Stimulated activated CD4-positive, alpha-beta T cell treated with anti-CD3 and anti-CD28 coated beads, Interleukin-15, amount 100 ng/mL, for 1 hour (primary cell): ENCODE measurements at places on chromosomes 11 and 22.

DNA sequence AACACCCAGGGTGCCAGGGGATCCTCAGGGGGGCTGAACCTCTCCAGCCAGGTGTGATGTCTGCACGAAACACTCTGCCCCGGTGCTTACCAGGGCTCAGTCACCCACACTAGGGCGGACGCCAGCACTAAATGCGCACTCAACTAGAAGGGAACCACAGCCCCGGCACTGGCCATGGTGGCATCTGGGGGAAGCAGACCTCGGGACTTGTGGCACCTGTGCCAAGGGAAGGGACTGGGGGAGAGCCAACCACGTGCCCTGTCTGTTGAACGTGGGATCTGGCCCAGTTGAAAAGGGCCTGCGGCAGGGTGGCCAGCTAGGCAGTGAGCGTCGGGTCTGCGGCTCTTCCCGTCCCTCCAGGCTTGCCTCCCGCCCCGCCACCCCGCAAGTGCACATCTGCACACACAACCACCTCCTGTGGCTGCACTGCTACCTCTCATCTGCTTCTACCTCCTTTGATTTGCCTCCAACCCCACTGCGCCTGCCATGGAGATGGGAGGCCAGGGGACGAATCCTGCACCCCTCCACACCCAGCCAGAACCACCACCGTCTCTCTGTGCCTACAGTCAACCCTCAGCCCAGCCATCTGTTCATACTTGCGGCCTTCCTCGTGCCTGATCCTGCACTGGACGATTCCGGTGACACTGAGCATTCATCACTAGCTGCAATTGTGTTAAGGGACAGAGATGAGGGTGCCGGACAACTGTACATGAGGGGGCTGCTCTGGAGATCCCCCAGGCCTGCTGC lies 15.0 kb upstream of the MOB2 start:
- DNase-seq: no peak

GRCh38 chr22:17738386-17739128 lies 35.7 kb downstream of the BID start:
- DNase-seq: no peak

DNA sequence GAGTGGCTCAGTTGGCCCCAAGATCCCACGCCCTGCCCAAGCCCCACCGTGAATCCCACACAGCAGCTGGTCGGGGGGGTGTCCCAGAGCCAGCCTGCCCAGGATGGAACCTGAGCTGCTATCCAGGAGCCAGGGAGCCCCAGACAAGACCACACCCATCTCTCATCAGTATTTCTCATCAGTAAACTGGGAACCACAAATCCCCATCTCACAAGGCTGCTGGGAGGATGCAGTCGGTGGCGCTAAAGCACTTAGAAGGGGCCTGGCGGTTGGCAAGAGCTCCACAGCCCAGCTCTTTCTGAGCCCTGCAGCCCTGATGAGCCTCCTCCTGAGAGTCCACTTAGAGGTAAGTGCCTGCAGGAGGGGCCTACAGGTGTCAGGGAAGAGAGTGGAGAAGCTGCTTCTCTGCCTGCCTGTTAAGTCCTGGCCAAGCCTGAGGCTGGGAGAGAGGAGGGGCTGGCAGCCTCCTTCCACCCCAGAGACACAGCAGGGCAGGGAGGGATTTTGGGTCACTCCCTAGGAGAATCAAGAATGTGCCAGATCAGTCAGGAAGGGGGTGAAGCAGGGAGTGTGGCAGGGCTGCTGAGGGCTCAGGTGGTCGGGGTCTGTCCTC lies 6.1 kb downstream of the FADS3 start:
- DNase-seq: no peak

GRCh38 chr22:24186352-24186740 lies 5.1 kb downstream of the SUSD2 start:
- DNase-seq: no peak

DNA sequence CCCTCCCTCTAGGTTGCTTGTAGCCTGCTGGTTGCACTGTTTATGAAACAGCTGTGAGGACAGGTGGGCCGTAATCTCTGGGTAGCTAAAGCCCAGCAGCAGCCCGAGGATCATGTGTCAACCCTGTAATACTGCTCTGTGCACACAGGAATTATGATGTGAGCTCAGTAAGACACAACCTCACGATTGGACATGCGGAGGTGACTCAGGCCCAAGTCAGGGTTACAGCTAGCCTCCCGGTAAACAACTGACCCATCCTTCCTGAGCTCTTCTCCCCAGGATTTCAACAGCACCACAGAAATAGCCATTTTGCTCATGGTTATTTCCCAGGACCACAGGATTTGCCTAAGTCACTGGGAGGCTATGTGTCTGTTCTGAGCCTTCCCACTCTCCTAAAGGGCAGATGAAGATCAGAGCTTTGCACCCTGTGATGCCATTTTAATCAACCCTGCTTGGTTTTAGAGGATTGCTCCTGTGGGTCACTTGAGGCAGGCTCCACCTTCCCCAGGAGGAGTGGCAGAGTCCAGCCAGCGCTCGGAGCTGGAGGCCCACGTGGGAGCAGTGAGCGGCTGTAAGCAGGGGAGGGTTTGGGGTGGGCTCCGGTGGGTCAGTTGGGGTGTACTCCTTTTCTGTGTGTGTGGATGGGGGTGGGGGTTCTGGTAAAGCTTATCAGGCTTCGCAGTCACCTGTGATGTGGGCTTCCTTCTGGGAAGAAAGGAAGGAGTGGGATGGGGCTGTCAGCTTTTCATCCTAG lies at the start of gene AMPD3:
Gene AMPD3, plus strand, starts transcription at position 387 of the 754 bp plus-strand sequence. CDS start 6,256 bp downstream, outside the sequence.
- DNase-seq: no peak

GRCh38 chr22:44358709-44359440 lies 46.1 kb upstream of the SHISAL1 start:
- no peak for DNase-seq

- DNase-seq: no peak
Measured at GRCh38 chr11:8138526-8138925, 30.3 kb downstream of the RIC3 start.

- no peak for DNase-seq
Measured at GRCh38 chr11:122646549-122647340, 8.8 kb upstream of the UBASH3B start.

- no peak for DNase-seq
Measured at GRCh38 chr11:11038352-11038751, 180.5 kb upstream of the ZBED5 start.

DNA sequence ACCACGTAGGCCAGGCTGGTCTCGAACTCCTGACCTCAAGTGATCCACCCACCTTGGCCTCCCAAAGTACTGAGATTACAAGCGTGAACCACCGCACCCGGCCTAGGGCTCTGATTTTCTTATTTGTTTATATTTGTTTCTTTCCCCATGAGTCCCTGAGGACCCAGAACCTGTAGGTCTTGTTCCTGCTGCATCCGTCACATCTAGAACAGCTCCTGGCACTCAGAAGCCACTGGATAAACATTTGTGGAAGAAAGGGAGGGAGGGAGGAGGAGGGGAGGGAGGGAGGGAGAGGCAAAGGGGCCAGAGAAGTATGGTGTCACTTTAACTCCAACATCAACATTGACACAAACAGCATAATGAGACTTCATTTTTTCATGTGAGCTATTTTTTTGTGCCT lies 67.7 kb downstream of the CELSR1 start:
- DNase-seq: no peak

DNA sequence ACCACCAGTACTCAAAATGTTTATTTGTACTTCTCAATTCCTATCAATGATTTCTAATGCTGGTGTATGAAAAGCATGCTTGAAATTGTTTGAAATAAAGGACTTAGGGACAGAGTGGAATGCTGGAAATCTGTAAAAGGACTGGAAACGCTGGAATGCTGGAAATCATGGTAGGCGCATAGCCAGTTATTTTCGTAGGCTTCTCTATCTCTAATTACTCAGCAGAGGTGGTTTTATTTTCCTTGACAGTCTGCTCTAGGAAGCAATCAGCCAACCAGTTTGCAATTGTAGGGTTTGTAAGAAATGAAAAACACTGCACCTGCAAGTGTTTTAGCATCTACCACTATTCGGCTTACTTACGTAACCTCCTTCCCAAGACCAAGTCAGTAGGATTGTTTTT lies 788 bp downstream of the LIN7C start:
- DNase-seq: no peak
